ENCODE measurements at places on chromosomes 1 and 21. TPM values are rescaled to one million over a fixed set of nuclear protein-coding genes. Genes with fewer than 3 reads are reported as not detected.

- no peak overlapping the region for H3K4me3 ChIP-seq
- H3K27me3 ChIP-seq: peaks cover 3% of the 10 kb centered on the region
- H3K27ac ChIP-seq: no peak overlapping the region
- no peak for DNase-seq
- H3K4me1 ChIP-seq: peaks cover 13% of the 10 kb centered on the region
Observed at GRCh38 chr1:26182383-26182696, 5.0 kb downstream of the CNKSR1 start.

GRCh38 chr1:116024626-116025025 lies 48.3 kb downstream of the SLC22A15 start:
- no peak for DNase-seq
- H3K4me3 ChIP-seq: no peak overlapping the region
- peaks cover 1% of the 10 kb centered on the region for H3K27me3 ChIP-seq
- H3K36me3 ChIP-seq: peaks cover 11% of the 10 kb centered on the region

DNA sequence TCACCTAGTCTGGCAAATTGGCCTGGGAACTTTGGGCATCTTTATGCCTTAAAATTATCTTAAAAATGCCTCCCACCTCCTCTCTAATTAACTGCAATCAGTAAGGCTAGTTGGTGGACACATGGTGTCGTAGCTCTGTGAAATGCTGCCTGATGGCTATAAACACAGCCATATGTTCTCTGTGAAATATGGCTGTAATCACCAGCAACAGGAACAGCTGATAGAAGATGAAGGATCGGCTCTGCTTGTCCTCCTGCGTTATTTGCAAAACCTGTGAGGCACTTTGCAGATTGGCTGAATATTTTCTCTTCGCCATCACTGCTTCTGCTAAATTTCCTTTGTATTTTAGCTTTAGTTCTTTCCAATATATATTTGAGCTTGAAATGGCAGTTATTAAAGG lies 419.6 kb downstream of the RWDD3 start:
- no peaks in the 10 kb centered on the region for H3K4me1 ChIP-seq
- H3K4me3 ChIP-seq: no peak overlapping the region
- no peaks in the 10 kb centered on the region for H3K27me3 ChIP-seq
- no peak for DNase-seq

DNA sequence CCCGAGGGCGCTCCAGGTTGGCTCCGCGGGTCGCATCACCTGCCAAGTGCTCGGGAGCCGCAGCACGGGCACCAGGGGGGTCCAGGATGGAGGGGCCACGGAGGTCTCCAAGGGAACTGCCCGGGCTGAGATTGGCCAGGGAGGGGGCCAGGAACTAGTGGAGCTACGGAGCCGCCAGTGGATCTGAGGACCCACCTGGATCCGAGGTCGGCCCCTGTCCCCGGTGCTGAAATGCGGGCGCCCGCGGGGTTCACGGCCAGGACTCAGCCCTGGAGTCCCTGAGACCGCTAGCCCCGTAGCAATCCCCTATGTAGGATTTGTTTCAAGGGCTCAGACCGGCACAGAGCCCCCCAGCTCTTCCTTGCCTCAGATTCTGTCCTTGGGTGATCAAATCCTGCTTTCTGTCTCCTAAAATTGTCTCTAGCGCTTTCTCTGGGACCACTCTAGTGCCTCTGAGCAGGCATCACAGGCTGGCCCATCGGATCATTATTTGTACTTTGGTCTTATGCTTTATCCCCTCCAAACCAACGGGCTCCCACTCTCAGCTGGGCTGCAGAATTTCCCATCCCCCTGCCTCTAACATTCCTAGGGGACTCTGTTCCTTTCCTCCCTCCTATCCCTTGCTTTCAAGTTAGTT lies 27.3 kb downstream of the KIAA2013 start:
- DNase-seq: peak; percentile 59
- no peak overlapping the region for H3K4me3 ChIP-seq
- no peak overlapping the region for H3K27ac ChIP-seq

DNA sequence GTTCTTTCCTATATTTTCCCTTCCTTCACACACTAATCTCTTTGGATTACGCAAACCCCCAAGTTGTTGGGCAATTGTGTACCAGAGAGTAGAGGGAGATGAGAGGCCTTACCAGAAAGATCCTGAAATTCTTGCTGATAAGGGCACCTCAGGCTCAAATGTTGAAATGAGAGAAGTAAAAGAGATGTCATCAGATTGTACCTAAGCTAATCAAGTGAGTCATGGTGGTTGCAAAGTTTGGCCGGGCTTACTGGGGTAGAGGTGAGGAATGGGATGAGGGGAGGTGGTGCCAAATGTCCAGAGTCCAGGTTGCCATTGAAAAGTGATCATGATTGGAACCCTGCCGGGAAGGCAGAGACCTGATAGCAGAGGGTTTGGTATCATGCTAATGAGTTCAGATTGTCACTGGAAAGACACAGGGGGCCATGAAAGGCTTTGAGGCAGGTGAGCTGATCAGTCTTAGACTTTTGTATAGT lies 43.1 kb downstream of the OPTC start:
- no peak overlapping the region for H3K27ac ChIP-seq
- H3K36me3 ChIP-seq: no peaks in the 10 kb centered on the region
- no peaks in the 10 kb centered on the region for H3K4me1 ChIP-seq
- DNase-seq: no peak

DNA sequence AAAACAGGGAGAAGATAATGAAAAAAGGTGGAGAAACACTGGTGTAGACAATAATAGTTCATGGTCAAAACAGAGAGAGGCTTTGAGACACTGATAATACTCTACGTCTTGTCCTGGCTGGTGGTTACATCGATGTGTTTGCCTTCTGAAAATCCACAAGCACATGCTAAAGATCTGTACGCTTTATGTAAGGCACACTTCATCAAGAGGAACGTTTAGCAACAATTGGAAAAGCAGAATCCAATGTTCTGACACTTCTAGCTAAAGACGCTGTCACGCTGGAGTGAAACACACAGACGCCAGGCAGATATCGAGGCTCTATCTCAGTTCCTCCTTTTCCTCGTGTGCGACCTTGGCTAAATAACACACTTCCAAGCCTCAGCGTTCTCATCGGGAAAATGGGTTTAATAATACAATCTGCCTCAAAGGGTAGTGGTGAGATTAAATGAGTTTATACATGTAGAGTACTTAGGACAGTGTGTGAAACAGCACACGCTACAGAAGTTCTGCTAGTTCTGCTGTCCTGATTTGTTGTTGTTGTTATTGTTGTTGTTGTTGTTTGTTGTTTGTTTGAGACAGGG lies 386.1 kb downstream of the SETD4 start:
- no peak overlapping the region for H3K27ac ChIP-seq
- DNase-seq: no peak
- H3K36me3 ChIP-seq: no peaks in the 10 kb centered on the region
- no peak overlapping the region for H3K4me3 ChIP-seq

GRCh38 chr1:208188607-208189006 lies 55.6 kb downstream of the PLXNA2 start:
- H3K36me3 ChIP-seq: peaks cover 19% of the 10 kb centered on the region
- H3K4me1 ChIP-seq: no peaks in the 10 kb centered on the region
- no peak for DNase-seq
- no peak overlapping the region for H3K27ac ChIP-seq
- H3K27me3 ChIP-seq: no peaks in the 10 kb centered on the region
- no peak overlapping the region for H3K4me3 ChIP-seq

DNA sequence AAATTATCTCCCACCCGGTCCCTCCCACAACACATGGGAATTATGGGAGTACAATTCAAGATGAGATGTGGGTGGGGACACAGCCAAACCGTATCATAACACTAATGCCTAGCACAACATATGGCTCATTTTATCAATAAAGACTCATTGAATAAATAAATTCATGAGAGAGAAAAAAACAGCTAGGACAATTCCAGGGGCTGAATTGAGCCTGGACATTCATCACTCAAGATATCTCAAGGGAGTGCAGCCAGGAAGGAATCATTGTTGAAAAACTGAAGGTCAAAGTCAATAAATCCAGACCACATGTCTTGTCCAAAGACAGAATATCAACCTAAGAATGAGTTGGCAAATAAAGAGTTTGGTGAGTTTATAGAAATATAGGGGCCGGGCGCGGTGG lies 644.1 kb downstream of the PLPP3 start:
- no peak overlapping the region for H3K27ac ChIP-seq
- H3K27me3 ChIP-seq: no peaks in the 10 kb centered on the region
- H3K4me1 ChIP-seq: no peaks in the 10 kb centered on the region
- no peak for DNase-seq
- peaks cover 4% of the 10 kb centered on the region for H3K36me3 ChIP-seq

Gene LCE1F
- total RNA-seq: not detected

Gene IL24
- total RNA-seq: not detected

Data from endothelial cell (in vitro differentiated cells).